ENCODE measurements at places on chromosomes 5 and 9.

GRCh38 chr9:94622087-94622800, 17.1 kb downstream of the FBP1 start:
- DNase-seq: no peak

DNA sequence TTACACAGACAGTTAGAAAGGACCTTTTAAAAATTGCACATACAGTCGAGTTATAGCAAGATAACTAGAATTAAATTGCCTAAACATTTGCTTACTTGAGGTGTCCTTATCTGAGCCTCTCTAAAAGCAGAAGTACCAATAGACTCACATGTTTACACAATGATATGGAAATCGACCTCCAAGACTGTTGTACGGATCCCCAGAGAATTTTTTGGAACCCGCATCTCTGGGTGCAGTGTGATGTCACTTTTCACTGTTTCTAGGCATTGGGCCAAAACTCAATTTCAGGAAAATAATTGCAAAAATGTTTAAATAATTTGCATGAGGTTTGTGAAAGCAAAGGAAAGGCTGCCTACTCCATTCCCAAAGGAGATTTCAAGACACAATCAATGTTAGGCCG, 63.1 kb upstream of the ATG10 start:
- no peak for DNase-seq

DNA sequence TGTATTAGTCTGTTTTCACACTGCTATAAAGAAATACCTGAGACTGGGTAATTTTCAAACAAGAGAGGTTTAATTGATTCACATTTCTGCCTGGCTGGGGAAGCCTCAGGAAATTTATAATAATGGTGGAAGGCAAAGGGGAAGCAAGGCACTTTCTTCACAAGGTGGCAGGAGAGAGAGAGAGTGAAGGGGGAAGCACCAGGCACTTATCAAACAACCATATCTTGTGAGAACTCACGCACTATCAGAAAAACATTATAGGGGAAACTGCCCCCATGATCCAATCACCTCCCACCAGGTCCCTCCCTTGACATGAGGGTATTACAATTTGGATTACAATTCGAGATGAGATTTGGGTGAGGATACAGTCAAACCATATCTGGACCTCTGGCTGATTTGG, 34.7 kb downstream of the ADRB2 start:
- DNase-seq: no peak

- DNase-seq: no peak
These were observed 11.3 kb upstream of the TMEM141 start for GRCh38 chr9:136779808-136780207.

GRCh38 chr9:95104581-95104960, 212.9 kb downstream of the FANCC start:
- no peak for DNase-seq

DNA sequence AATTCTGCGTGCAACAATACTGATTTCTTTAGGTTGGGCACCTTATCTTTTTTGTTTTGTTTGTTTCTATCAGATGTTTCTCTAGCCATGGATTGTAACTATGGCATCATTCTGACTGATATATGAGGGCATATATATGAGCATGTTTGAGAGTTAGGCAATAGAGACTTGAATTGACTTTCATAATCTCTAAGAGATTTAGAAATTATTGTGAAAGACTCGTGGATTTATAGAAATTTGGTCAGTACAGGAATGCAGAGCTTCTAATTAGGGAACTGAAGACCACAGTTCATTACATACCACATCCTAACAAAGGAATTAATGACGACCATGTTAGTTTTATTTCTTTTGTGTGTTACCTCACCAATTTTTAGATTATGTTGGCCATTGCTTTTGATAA, 546.0 kb upstream of the GRAMD2B start:
- no peak for DNase-seq

- no peak for DNase-seq
These were observed 41.2 kb downstream of the DBH start for GRCh38 chr9:133677126-133678010.

DNA sequence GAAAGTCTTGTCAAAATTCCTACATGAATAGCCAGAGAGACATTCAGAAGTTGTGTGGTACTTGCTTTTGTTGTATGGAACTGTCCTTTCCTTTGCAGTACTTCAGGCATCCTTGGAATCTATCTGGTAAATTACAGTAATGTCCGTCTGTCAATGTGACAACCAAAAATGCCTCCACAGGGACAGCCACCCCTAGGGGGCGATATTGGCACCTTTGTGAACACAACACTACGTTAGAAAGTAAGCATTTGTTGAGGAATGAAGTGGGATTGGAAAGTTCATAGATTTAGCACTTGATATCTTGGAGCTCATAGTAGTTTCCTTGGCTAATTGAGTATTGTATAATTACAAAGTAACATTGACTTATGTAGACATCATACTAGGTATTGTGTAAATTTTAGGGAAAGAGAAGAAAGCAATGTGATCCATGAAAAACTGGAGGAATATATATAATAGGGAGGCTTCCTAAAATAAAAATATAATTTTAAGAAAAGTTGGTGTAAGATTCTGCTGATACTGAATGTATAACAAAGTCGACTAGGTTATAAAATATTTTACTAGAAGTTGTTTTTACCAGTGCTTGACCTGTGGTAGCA, 32.7 kb downstream of the TMEFF1 start:
- peak; percentile 60 for DNase-seq

DNA sequence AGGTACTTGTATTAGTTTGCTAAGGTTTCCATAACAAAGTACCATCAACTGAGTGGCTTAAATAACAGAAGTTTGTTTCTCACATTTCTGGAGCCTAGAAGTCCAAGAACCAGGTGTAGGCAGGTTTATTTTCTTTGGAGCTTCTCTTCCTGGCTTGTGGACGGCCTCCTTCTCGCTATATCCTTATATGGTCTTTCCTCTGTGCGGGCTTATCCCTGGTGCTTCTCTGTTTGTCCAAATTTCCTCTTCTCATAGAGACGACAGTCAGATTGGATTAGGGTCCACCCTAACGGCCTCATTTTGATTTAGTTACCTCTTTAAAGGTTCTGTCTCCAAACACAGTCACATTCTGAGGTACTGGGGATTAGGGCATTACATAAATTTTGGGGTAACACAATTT, 88.3 kb downstream of the RMI1 start:
- DNase-seq: no peak

- peak; percentile 42 for DNase-seq
These were observed 822.5 kb downstream of the PTPRD start for GRCh38 chr9:9790216-9790872.

DNA sequence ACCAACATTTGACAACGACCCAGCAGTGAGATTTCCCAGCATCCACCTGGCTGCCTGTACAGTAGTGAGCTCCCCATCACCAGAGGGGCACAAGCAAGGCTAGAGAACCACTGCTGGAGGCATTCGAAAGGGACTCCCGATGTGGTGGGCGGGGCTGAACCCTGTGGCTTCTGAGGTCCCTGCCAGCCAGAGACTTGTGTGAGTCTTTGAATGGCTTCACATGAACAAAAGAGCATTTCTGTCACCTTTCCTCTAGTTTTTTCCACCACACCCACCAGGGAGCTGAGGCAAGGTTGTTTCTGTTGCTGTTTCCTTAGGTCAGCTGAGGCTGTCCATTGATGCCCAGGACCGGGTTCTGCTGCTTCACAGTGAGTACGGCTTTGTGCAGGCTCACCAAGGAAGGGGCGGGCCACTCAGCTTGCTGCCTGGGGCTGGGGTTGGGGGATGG, 15.7 kb downstream of the RGS3 start:
- no peak for DNase-seq

Measured in nephron progenitor cell (in vitro differentiated cells).